ENCODE measurements at places on chromosomes 3 and 15.
A peak's percentile ranks its signal among the peaks of the same experiment; 100 is the strongest.

- DNase-seq: no peak
Measured at GRCh38 chr3:59442046-59442445, 392.2 kb upstream of the CFAP20DC start.

GRCh38 chr3:34575776-34576175 lies 777.3 kb downstream of the PDCD6IP start:
- DNase-seq: no peak

- DNase-seq: no peak
Measured at GRCh38 chr15:93495799-93496637, 407.0 kb upstream of the RGMA start.

- DNase-seq: no peak
Measured at GRCh38 chr3:58557491-58557890, 19.7 kb downstream of the FAM107A start.

DNA sequence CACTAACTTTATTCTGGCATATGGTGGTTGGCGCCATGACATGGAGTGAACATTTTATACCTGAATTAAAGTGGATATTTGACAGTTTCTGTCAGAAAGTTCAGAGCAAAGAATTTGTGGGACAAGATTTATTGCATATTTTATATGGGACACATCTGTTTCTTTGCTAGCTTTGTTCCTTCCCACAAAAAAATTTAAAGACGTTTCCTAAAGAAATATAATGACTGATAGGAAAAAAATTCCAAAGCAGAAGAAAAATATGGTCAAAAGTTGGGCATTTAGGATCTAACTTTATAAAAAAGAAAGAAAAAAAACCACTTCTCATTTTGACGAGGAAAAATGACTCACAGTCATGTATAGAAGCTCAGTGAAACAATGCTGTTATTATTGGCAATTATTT lies 101.6 kb downstream of the GREM1 start:
- no peak for DNase-seq

GRCh38 chr15:93613386-93613785 lies 524.4 kb upstream of the RGMA start:
- DNase-seq: no peak

GRCh38 chr3:44301746-44302145 lies 36.8 kb upstream of the TCAIM start:
- DNase-seq: no peak

GRCh38 chr3:148315756-148316155 lies 381.9 kb upstream of the AGTR1 start:
- DNase-seq: no peak

- DNase-seq: no peak
Measured at GRCh38 chr3:110419096-110419495, 652.5 kb upstream of the NECTIN3 start.

DNA sequence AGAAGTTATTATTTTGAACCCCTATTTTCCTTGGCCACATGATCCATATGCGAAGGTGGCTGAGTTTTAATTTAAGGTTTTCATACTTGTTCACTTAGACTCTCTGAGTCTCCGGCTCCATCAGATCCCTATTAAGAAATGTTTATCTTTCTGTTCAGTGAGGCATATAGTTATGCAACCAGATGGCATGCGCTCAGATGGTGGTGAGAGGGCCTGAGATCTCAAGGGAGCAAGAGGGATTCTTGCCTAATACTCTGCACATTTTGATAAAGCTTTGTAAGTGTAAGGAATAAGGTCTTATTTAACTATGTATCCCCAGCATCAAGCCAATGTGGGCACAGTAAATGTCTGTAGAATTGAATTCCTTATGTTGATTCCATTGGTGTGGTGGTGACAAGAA lies 78.9 kb upstream of the DPH6 start:
- DNase-seq: no peak

- DNase-seq: no peak
Measured at GRCh38 chr15:37096558-37097143, 3.7 kb downstream of the MEIS2 start.

- DNase-seq: peak; percentile 24
Measured at GRCh38 chr3:16448639-16449070, 64.8 kb downstream of the RFTN1 start.

- DNase-seq: no peak
Measured at GRCh38 chr3:172564499-172564898, 41.3 kb upstream of the TNFSF10 start.

GRCh38 chr3:27216955-27217552 lies 152.1 kb downstream of the NEK10 start:
- DNase-seq: no peak

DNA sequence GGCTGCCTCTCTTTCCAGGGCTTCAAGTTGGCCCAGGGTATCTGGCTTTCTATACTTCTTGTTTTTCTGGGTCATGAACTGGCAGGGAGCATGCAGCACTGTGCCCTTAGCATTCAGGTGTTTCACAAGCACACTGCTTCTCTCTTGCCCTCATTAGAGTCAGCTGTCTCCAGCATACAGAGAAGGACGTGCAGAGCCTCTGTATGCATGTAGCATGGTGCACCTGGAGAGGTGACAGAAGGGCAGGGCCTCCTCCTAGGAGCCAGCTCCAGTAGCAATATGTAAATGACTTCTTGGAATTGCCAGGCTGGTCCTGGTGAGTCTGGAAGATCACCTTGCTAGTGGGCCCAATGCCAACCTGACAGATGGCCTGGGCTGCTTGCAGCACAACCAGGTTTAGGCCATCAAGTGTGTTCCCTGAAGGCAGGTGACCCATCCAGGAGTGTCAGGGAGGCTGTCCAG lies 44.8 kb upstream of the ATP2C1 start:
- peak; percentile 43 for DNase-seq

- DNase-seq: no peak
Measured at GRCh38 chr3:1766384-1766783, 332.3 kb upstream of the CNTN4 start.

DNA sequence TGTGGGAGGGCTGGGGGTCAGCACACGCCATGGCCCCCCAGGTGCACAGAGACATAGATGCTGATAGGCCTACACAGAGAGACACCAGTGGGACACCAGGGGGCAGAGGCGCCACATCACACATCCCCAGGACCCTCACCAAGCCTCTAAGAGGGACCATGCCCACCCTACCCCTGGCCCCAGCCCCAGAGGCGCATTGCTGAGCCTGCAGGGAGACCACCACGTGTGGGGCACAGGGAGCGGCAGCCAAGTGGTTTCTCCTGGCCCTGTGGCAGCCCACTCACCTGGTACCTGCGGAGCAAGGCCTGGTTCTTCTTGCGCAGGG lies 1.2 kb downstream of the CCDC9B start:
- DNase-seq: no peak

DNA sequence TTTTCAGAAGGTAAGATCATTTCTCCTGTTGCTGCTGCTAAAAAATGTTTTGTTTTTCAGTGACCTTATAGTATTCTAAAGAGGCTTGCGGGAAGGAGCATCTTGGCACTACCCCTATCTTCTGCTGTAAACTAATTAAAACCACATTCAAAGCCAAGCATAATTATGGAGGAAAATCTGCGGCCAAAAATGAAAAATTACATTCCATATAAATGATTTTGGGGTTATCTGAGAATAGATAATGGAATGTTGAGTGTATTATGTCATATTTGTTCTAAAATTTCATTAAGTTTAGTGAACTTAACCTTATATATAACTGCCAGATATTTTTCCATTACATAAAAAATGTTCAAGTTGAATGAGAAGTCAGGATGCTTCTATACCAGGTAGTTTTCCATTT lies 170.4 kb upstream of the TMC3 start:
- no peak for DNase-seq

- DNase-seq: no peak
Measured at GRCh38 chr3:169694117-169694516, 30.6 kb upstream of the MECOM start.

DNA sequence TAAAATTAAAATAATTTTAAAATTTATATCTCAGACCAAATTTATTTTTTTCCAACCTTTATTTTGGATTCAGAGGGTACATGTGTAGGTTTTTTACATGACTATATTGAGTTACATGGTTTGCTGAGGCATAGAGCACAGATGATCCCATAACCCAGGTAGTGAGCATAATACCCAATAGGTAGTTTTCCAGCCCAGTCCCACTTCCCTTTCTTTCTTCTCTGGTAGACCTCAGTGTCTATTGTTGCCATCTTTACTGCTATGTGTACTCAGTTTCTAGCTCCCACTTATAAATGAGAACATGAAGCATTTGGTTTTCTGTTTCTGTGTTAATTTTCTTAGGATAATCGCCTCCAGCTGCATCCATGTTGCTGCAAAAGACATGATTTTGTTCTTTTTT lies 338.1 kb downstream of the EFHB start:
- DNase-seq: no peak

GRCh38 chr3:98731720-98732285 lies 31.3 kb upstream of the ST3GAL6 start:
- DNase-seq: peak; percentile 71

DNA sequence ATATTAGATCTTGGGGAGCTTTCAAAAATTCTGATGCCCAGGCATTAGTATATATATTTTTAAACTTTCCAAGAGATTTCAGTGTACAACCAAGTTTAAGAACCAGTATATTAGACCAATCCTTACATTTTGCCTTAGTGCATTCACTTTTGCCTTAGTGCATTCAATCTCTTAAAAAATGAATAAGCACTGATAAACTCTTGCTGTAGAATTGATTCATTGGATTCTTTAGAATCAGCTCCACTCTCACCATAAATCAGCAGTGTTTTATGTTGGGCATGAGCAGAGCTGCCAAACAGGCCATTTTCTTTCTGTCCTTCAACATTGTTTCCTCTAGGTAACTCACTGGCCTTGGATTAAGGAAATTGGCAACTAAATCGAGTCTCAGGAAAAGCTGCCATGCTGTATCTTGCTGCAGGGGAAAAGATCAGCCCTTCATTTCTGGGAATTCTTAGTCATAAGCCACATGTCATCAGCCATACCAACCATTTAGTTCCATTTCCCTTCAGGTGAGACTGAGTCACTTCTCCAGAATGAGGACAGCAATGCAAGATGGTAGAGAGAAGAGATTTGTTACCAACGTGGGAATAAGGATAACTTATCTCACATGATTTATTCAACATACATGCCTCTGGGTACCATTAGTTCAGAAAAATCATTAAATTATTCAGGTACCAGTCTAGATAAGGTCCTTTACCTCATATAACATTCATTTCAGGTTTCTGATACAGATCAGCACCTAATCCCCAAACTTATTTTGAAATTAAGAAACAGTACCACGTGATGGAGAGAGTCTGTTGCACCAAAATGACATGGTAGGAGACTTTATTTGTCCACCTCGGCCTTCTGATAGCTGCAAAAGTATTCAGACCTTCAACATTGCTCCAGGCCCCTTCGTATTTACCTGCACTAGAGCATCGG lies 192.5 kb downstream of the P3H2 start:
- no peak for DNase-seq

DNA sequence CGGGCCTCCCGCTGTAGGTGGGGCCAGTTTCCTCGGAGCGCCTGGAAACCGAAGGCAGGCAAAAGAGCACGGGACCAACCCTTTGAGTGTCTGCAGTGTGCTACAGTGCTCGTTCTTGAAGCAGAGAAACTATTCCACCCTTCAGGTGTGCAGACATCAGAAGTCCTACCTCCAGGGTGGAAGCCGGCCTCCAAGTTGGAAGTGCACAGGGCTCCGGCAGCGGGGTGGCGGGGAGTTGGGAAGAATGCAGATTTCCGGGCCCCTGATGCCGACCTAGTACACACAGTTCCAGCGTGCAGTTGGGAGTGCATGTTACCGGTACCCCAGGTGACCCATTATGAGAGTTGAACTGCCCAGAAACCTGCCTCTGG lies 3.0 kb downstream of the KLF13 start:
- no peak for DNase-seq

- no peak for DNase-seq
Measured at GRCh38 chr15:41556677-41557076, 2.3 kb upstream of the TYRO3 start.

- no peak for DNase-seq
Measured at GRCh38 chr3:9117220-9117619, 132.2 kb downstream of the SRGAP3 start.

- no peak for DNase-seq
Measured at GRCh38 chr3:122188737-122189136, 5.3 kb downstream of the CASR start.

GRCh38 chr15:80878242-80878866 lies 99.2 kb downstream of the CEMIP start:
- DNase-seq: no peak

- no peak for DNase-seq
Measured at GRCh38 chr3:125079675-125080045, 23.9 kb upstream of the HEG1 start.

DNA sequence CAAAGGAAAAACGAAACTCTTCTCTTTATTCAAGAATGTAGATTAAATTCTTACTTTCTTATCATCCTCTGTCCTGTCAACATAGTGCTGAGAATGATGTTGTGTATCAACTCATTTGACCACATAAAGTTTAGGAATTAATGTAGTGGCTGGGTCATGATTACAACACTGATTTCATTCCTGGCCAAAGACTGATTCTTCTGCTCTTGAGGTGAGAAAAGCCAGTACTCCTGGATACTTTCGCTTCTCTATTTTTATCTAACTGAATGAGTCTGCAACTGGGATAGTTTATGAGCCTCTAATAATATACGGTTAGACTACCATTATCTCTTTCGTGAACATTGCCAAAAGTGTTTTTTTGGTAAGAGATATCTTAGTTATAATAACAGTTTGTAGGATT lies 173.0 kb downstream of the LPP start:
- DNase-seq: no peak

DNA sequence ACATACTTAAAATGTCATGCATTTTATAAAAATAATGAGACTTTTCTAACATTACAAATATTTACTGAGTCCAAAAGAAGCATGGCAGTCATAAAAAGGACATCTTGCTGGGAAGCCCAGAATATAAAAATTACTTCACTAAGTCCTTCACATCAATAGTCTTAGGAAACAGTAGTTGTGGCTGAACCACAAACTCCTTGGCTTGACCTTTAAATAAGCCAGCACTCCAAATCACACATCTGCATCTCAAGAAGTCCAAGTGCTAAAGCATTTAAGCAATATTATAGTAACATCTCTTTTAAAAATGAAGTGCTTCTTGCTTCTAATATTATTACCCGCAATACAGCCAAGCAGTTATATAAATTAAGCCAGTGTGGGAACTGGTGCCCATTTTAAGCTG lies 8.8 kb downstream of the CCNL1 start:
- DNase-seq: no peak

GRCh38 chr3:46187876-46188275 lies 20.2 kb downstream of the CCR1 start:
- no peak for DNase-seq

- no peak for DNase-seq
Measured at GRCh38 chr3:40398346-40398745, 11.4 kb downstream of the ENTPD3 start.

DNA sequence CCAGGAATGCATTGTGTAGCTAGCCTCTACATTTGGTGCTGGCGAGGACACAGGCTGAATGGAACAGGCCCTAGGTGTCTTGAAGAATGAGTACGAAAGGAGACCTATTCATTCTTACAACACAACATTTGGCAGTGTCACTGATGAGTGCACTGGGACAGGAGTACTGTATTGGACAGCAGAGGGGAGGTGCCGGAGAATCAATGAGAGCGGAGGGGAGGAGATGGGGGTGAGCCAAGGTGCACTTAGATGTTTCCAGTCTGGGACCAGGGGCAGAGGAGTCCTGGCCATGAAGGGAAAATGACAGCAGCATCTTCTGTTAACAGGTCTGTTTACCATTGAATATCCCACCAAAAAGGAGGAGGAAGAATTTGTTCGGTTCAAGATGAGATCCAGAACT lies 53.2 kb downstream of the C3orf20 start:
- no peak for DNase-seq

- no peak for DNase-seq
Measured at GRCh38 chr3:117035745-117036144, 326.2 kb downstream of the TUSC7 start.

All from pons (tissue), 1 donor.